GDM1 (cell line): ENCODE measurements at places on chromosomes 12 and 14.

DNA sequence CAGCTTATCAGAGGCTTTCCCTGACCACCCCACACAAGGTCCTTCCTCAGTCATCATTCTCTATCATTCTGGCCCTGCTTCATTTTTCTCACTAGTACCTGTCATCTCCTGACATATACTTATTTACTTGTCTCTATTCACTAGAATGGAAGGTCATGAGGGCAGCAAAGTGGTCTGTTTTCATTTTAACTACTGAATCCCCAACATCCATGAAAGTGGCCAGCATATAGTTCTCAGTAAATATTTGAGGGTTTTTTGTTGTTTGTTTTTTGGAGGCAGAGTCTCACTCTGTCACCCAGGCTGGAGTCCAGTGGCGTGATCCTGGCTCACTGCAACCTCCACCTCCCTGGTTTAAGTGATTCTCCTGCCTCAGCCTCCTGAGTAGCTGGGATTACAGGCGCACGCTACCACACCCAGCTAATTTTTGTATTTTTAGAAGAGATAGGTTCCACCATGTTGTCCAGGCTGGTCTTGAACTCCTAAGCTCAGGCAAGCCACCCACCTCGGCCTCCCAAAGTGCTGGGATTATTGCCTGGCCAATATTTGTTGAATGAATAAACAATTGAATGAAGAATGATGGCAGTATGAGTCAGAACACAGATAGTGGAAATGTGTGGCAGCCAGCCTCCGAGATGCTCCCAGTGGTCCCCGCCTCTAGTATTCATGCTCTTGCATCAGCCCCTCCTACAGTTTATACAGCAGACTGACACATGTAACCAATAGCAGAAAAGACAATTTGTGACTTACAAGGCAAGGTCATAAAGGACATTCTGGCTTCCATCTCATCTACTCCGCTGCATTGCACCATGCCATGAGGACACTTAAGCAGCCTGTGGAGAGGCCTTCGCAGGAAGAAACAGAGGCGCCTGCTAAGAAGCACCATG, 7.0 kb upstream of the ANO6 start:
- DNase-seq, result no peak

DNA sequence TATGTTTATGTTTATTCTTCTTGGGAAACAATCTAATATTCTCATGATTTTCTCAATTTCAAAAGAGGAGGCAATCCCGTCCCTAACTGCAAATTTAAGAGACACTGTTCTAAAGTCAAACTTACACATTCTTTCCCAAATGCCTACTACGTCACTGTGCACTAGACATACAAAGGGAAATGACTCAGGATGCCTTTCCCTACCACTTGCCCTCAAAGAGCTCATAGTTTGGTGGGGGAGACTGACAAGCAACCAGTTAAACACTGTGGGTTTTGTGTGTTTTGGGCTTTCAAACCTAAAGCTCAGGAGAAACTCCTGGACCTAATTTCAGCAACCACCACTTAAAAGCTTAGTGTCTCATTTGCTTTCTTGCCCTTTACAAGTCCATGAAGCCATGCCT, 58.4 kb downstream of the ATP2B1 start:
- DNase-seq, result no peak

DNA sequence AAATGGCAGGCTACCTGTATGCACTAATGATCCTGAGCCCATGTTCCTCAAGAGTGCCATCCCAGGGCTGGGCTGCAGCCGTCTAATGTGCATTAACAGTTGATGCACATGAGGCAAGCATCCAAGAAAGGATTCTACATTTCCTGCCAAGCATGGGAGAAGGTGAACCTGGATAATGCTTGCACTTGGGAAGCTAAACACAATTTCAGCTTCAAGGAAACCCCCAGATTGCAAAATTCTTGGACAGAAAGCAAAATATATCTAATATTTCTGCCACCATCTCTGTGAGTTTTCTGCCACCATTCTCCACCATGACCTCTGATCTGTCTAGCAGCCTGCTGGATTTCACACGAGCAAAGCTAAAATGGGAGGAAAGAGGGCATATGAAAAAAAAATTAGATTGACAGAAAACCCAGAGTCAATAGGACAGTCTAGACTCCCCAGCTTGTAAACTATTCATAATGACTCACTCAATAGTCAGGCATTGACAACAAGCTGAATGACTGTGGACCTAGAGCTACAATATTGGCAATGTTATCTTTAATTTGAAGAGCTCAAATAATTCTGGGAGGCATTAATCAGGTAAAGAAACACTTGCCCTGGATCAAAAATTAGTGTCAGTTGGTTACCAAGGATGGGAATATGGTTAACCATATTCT, 91.9 kb upstream of the BCL2L14 start:
- DNase-seq, result no peak

- DNase-seq, result no peak
These were observed 13.3 kb downstream of the STX2 start for GRCh38 chr12:130825771-130826150.

- DNase-seq, result peak; percentile 18
These were observed 1.6 kb downstream of the VDR start for GRCh38 chr12:47903151-47903611.

DNA sequence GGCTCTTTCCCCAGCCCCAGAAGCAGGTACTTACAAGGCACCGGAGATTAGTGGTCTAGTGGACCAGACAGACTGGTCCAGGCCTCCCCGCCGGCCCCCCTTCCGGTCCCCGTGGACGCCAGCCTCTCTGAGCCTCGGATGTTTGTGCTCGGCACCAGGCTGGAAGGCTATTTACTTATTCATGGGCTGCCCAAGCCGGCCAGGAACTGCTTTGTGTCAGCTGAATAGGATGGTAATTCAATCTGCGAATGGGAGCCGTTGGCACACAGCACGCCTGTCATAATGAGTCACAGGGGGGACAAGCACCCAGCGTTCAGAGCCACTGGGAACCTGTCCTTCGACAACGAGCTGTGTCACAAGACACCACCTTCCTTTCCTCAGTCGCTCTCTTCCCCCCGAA, 82.3 kb downstream of the RIMBP2 start:
- no peak for DNase-seq

DNA sequence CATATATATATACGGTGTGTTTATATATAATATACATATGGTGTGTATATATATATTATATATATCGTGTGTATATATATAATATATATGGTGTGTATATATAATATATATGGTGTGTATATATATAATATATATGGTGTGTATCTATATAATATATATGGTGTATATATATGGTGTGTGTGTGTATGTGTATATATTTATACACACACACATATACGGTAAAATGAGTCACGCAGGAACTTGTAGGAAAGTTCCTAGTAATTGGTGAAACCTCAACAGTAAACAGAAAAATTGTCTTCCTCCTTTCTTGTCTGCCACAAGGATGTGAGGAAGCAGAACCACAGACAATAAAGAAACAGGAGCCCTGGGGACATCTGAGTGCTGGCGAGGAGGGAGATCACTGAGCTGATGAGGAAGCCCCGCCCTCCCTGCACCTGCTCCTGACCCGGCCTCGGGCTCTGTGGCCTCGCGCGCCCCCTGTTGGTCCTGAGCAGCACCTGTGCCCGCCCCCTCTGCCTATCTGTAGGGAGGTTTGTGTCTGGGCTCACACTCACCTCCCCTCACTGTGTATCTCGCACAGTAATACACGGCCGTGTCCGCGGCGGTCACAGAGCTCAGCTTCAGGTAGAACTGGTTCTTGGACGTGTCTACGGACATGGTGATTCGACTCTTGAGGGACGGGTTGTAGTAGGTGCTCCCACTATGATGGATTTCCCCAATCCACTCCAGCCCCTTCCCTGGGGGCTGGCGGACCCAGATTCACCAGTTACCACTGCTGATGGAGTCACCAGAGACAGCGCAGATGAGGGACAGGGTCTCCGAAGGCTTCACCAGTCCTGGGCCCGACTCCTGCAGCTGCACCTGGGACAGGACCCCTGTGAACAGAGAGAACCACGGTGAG, 1079.4 kb downstream of the TMEM121 start:
- peak; percentile 53 for DNase-seq

DNA sequence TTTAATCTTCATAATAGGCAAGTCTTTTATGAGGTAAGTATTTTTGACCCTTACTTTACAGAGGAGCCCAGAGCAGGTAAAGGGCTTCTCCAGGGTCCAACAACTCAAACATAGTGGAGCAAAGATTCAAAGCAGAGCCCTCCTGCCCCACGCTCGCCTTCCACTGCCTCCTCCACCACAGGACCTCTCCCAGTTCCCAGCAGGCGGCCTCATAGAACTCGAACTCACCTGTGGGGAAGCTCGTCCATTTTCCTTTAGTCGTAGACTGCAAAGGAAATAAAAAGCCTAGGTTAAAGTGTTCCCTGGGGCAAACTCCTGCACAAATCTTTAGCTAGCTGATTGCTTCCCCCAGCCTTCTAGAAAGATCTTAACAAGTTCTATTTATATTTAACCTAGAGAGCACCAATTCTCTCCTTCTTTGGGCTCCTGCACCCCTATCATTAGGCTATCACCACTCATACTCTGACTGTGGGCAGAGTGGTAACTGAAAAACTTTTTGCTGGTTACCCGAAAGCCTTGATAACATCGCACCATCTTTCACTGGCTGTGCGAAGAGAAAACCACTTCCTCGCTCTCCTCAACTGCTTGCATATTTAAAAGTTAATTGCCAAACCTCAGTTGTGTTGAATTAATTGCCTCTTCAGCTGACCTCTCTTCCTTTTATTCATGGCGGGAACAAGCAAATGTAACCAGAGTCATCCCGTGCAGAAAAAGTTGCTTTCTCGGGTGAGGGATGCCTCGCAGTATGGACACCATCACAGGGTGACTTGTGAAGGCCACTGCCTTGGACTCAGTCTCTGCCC, 299.6 kb downstream of the DPF3 start:
- no peak for DNase-seq

DNA sequence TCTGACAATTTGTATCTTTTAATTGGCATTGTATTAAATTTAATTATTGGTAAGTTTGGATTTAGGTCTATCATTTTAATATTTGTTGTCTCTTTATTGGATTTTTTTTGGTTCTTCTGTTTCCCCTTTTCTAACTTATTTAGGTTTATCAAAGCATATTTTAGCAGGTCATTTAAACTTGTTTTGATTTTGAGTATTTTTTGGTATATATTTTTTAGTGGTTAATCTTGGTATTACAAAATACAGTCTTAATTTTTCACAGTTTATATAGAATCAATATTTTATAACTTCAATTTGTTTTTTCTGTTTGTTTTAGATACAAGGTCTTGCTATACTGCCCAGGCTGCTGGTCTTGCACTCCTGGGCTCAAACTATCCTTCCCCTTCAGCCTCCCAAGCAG, 15.5 kb upstream of the ADGRD1 start:
- DNase-seq, result no peak

GRCh38 chr12:43336962-43337555, 214.9 kb downstream of the ADAMTS20 start:
- no peak for DNase-seq

DNA sequence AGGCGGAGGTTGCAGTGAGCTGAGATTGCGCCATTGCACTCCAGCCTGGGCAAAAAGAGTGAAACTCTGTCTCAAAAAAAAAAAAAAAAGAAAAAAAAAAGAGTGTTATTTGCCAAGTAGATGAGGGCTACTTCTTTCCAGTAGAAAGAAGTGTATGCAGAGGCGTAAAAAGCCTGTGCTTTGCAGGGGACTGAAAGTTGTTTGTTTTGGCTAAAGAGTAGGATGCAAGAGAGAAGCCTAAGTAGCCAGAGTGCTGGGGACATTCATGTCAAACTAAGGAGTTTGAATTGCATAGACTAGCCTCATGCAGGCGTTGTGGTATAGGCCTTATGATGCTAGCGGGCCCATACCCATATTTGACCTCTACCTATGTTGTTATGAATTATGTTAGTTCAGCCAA, 9.5 kb downstream of the HSD17B6 start:
- no peak for DNase-seq

DNA sequence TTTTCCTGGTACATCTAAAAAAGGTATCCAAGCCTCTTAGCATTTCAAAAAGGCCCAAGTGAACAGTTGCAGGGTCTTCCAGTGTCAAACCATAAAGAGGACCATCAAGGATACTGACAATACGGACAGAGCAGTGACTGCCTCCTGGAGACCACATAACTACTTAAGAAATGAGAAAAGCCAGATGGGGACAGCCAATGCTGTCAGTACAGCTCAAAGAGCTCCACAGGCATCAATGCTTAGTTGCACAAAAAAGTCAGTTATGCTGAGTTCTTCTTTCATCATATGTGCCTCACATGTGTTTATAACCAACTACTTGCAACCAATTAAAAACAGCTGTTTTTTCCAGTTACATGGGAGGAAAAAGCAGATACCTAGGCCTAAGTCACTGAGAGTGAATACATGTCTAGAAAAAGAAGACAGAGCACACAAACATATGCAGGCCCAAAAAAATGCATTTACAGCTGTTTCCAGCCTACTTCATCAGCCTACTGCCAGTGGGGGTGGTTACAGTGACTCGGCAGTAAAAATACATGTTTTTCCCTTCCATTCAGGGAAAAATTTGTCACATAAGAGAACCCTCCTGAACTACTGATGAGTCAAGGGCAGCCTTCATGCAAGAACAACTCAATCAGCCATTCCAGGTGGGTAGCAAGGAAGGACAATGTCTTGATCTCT, 84.0 kb downstream of the DCAF5 start:
- DNase-seq, result no peak

GRCh38 chr14:85482552-85482951, 47.4 kb upstream of the FLRT2 start:
- DNase-seq, result no peak

- no peak for DNase-seq
These were observed 282.3 kb downstream of the CACNA1C start for GRCh38 chr12:2335109-2335508.

GRCh38 chr14:60508707-60509437, at the start of gene SIX6:
SIX6 (plus strand) TSS chr14:60509146; CDS start chr14:60509399, 253 bp downstream.
- no peak for DNase-seq

- no peak for DNase-seq
These were observed 37.5 kb upstream of the KRR1 start for GRCh38 chr12:75548879-75549278.

DNA sequence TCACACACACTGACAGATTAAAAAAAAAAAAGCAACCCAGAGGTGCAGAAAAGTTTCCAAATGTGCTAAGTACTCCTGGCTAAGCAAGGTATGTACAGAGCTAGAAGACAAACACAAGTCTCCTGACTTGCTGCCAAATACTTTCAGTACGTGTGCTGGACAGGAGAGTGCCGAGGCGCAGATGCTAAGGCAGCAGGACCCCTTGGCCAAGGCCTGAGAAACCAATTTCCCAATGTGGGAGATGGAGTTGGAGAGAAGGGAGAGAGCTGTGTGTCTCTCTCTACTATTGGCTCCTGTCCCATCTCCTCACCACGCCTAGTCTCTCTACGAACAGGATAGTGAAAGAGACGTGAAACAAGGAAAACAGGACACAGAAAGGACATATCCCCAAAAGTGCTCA, 5.3 kb downstream of the SPRYD3 start:
- DNase-seq, result no peak

DNA sequence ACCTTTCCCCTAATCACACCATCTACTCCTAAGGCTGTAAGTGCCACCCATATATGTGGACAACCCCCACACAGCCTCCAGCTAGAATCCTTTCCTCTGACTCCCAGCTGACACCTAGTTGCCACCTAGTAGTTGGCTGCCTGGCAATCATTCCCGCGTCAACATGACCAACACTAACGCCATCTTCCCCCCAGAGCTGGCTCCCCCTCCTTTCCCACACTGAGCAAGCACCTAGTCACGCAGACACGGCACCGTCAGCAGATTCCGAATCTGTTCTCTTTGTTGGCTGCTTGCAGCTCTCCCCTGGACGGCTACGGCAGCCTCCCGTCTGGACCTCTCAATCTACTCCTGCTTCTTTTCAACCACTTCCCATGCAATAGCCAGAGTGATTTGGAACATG, 27.7 kb downstream of the UBR7 start:
- DNase-seq, result no peak
